ENCODE measurements at places on chromosomes 16 and 17.

DNA sequence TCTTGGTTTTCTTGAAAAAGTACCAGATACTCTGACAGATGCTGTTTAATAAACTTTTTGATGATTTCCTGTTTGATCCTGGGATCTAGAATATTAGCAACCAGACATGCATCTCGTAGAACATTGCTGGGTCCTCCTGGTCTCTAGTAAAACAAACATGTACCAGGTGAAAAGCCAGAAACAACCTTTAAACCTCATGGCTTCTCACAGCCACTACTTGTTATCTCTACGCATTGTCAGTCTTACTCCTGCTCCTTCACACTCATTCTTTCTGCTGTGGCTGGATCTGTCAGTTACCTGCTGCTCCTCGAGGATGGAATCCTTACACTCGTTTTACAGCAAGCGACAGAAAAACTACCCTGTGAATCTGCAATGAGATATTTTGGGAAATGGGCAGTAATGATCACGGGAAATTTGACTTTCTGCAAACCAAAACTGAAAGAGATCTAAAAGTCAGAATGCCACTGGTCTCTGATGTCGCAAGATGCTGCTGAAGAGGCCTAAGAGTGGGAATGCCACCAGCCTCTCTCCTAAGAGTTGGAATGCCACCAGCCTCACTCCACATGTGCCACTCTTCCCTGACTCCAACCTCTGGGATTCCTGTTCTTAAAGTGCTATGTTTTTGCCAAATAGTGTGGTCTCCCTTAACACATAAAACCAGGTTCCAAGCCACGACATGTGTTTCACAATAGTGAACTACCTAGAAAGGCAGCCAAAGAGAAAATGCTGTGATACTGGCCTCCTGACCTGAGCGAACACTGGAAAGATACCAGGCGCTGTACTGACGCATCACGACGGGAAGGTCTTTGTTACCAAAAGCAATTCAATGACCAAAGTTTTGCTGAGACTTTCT lies 86.3 kb downstream of the VPS53 start:
- DNase-seq = no peak

- no peak for DNase-seq
Measured at GRCh38 chr16:83143788-83144187, 517.0 kb downstream of the CDH13 start.

GRCh38 chr17:77610972-77611521 lies 347.5 kb upstream of the TNRC6C start:
- no peak for DNase-seq

GRCh38 chr16:11697319-11697718 lies 29.1 kb downstream of the SNN start:
- DNase-seq = no peak

DNA sequence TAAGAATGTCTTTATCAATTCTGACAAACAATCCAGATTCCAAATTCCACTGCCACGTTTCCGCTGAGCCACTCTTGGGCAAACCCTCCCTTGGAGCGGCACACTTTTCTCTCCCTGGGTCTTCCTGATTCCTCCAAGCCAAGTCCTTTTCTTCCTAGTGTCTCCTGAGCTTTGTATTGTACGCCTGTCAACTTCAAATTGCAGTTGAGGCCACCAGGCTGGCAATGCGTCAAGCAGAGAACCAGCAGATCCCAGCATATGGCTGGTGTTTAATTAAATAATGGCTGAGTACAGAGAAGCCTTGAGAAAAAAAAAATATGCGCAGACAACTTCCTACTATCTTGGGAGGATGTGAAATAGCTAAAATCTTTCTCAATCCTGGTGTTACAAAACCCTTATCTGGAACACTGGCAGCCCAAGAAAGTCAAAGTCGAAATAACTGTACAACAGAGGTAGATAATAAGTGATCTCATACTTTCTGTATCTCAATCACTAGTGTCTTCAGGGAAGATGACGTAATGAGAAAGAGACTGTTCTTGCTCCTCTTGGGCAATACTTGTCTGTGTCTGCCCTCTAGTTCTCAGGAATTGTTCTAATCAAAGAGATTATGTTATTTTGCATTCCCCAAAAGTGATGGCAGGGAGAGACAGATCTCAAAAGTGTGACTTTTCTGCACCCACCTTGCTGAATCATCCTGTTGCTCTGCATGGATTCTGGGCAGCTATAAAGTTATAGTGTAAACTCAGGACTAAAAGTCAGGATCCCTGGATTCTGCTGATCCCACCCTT lies 15.0 kb downstream of the SMIM36 start:
- no peak for DNase-seq
